ENCODE measurements at places on chromosomes 7 and 10.

GRCh38 chr10:70191161-70191971, 21.1 kb upstream of the SAR1A start:
- DNase-seq: no peak

DNA sequence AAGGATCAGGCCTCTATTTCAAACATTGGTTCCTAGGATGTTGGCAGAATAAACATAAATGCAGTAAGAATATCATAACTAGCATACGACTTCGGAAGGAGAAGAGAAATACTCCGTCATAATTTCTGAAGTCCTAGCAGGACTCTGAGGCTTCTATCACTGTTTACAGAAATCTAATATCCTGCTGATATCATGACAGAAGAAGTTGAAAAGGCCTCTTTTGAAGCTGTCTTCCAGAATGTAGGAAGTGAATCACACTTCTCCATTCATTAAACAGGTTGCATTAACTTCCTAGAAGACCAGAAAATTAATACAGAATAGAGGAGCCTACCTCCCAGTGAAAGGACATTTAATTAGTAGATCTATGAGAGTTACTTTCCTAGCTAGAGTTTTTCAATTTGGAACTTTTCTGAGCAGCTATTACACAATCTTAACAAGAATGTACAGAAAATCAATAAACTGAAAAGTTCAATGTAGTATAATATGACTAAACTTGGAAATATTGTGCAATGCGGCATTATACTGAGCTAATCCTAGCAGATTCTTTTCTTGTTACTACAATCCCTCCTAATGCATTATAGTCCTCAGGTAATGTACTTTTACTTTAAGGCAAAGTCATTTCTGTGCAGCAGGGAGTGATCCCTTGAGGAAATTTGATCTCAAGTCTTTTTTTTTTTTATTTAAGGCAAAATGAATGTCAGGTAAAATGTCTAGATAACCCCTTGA, 622.6 kb upstream of the CELF2 start:
- no peak for DNase-seq

- DNase-seq: no peak
These were observed 21.0 kb upstream of the RPA3 start for GRCh38 chr7:7739204-7740036.

- DNase-seq: no peak
These were observed 171.3 kb downstream of the DNAJC1 start for GRCh38 chr10:21831986-21832820.

DNA sequence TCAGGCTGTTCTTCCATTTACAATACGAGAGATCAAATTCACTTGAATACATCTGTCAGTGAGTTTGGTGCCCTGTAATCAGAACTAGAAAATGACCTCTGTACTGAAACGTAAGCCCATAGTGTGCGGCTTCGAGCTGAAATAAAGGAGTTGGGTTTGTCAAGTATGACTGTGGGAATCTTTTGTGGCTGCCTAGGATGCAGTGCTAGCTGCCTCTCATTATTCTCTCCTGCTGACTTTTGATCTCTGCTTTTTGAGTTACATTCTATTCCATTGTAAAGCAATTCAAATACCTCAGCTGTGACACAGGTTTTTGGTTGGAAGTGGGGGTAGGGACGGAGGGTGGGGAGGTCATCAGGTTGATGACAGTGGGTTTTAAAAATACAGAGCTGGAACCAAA, 40.4 kb downstream of the ICA1 start:
- DNase-seq: no peak

All from CMK (cell line).